ENCODE measurements at places on chromosomes 1 and 21. TPM values are rescaled to one million over a fixed set of nuclear protein-coding genes. Genes with fewer than 3 reads are reported as not detected.

- DNase-seq, result no peak
Observed at GRCh38 chr1:79371802-79372201, 365.3 kb upstream of the ADGRL4 start.

DNA sequence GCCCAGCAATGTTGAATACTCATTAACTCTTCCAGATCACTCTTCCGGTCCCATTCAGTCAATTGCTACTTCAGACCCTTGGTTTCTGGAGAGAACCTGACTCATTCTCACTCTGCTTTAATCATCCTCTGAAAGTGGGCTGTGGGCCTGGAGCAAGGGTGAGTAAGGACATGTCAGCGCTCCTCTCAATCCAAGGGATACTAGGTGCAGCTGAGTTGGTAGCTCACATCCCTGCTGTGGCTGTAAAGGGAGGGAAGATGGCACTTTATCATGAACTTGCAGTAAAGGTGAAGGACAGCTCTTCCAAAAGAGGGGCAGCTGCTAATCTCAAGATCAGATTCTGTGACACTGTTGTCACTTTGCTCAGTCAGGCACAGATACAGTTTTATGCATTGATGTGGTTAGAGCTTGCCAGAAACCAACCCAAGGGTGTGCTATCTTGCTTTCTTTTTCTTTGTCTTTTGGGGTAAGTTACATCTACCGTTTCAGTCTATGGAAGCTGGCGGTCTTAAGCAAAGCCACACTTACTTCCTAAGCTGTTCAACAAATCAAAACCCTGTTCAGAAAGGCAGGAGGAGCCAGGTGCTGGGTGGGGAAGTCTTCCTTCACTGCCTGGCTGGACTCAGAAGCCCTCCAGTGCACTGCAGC is 26.5 kb upstream of the NTPCR start:
- peak; percentile 85 for DNase-seq

DNA sequence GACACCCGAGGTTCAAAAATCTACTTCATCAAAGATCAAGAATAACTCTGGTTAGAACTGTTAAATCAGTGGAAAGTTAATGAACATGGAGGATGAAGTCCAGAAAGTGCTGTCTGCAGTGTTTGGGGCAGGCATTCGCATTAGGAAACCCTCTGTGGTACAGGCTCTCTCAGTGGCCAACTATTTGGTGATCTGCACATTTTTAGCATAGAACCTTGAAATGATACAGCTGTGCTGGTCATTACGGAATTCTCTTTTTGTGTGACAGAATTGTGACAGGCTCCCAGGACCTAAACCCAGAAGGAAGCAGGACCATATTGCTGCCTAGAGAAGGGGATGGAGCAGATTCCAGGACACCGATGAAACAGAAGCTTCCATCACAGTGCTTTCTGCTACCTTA is 89.0 kb downstream of the SLC45A1 start:
- no peak for DNase-seq

DNA sequence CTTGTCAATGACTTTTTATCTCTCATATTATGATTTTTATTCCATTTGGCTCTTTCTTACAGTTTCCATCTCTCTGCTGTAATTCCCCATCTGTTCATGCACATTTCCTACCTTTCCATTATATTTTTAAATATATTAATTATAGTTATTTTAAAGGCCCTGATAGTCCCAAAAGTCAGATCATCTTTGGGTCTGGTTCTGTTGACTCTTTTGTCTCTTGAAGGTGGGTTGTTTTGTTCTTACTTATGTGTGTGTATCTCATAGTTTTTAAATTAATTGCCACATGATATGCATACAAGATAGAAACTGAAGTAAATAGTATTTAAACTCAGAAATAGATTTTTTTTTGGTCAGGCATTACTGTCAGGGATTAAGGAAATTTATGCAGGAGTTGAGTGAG is 178.0 kb upstream of the AJAP1 start:
- no peak for DNase-seq

DNA sequence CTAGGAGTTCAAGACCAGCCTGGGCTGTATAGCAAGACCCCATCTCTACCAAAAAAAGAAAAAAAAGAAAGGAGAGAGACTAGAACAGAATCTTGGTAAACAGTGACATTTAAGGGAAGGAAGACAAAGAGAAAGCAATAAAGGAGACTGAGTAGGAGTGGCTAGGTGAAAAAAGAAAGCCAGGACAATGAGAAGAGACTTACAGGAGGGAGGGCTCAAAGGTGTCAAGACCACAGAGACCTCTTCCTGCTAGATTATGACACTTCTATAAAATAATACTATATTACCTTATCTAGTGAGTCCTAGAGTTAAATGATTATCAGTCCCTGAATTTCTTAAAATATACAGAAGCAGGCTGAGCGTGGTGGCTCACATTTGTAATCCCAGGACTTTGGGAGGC is 10.1 kb upstream of the EPRS1 start:
- peak; percentile 4 for DNase-seq

- DNase-seq, result no peak
Observed at GRCh38 chr21:28823429-28823828, 169.2 kb downstream of the LTN1 start.

DNA sequence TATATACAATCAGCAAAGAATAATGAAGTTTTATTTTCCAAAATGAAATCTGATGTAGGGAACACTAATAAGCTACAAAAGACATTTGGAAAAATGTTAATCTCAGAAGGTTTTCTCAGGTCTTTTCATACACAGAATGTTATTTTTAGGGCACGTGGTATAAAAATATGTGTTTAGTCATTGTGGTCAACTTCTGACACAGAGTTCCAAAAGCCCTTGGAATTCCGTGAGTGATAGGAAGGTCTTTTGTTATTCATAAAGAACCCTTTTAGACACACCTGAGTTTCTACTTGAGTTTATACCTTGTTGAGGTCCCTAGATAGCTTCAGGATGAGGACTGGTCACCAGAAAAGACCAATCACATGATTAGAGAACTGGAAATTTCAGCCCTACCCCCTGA is 277.6 kb upstream of the NCAM2 start:
- no peak for DNase-seq

DNA sequence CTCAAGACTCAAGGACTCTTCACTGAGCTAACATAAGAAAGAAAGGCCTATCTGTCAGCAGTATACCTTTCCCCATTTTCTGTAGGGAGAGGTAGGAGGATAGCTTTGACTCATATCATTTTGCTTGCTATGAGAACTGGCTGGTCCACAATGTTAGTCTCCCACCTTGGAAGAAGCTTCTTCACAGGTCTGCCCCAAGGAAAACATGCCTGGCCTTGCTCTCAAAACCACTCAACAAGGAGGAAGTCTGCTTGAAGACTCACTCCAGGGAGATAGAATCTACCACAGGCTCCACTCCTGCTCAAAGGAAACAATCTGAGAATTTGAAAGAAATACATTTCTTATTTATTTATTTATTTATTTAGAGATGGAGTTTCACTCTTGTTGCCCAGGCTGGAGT is 29.5 kb upstream of the LAMC1 start:
- DNase-seq, result no peak

GRCh38 chr1:245587435-245588115 is 432.8 kb downstream of the KIF26B start:
- DNase-seq, result no peak

GRCh38 chr1:85440612-85441011 is 24.3 kb downstream of the DDAH1 start:
- DNase-seq, result no peak

- DNase-seq, result no peak
Observed at GRCh38 chr1:44720281-44720680, 10.7 kb downstream of the RNU5D-1 start.

DNA sequence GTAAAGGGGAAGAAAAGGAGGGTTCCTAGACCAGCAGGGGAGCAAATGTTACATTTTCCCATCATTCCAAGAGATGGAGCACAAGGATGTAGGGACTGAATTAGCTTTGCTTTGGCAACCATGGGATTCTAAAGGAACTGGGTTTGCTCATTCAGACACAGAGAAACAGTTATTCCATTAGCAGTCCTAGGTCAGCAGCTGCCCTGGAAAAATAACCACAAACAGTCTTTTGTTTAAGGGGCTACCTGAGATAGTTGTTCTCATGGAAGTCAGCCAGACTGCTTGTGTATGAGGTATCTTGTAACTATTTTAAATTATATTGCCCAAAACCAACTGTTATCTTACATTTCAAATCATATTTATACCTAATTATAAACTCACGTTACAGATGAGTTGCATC is 58.4 kb upstream of the VCAM1 start:
- no peak for DNase-seq

Gene TENT5C
- 14.8 TPM for total RNA-seq

Gene NLRP3
- total RNA-seq, result 14.6 TPM

Gene COP1
- total RNA-seq, result 44.6 TPM

Gene FCGR2B
- 0.93 TPM for total RNA-seq

Gene TIPRL
- 23.8 TPM for total RNA-seq

Gene AMPD1
- total RNA-seq, result not detected

Gene CCDC17
- 7.6 TPM for total RNA-seq

Gene HSD3B1
- total RNA-seq, result not detected

Gene TFAP2E
- 2.3 TPM for total RNA-seq

Gene GSTM2
- 31.4 TPM for total RNA-seq

Gene S100A2
- not detected for total RNA-seq

Measured in CD4-positive, alpha-beta memory T cell (primary cell).